NCI-H1092 treated with DMSO at 0.1 percent for 48 hours (cell line): ENCODE measurements at places on chromosomes 3 and 15.

DNA sequence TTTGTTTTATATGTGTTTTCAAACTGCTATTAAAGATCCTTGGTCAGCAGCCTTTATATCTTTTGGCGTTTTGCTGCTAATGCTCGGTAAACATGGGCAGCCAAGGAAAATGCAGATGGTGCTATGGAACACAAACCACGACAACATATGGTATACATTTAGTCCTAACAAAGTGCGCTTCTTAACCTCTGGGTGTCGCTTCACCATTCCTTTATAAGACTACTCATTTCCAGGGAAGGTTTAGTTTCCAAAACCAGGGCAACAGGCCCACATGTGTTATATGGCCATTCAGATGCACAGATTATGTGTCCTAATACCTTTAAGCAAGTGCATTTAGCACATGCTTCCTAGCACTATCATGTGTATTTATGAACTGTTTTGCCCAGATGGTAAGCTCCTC is 14.7 kb downstream of the SHOX2 start:
- DNase-seq = no peak

- DNase-seq = peak; percentile 83
These were observed 4.7 kb downstream of the LRRC15 start for GRCh38 chr3:194364652-194365434.

DNA sequence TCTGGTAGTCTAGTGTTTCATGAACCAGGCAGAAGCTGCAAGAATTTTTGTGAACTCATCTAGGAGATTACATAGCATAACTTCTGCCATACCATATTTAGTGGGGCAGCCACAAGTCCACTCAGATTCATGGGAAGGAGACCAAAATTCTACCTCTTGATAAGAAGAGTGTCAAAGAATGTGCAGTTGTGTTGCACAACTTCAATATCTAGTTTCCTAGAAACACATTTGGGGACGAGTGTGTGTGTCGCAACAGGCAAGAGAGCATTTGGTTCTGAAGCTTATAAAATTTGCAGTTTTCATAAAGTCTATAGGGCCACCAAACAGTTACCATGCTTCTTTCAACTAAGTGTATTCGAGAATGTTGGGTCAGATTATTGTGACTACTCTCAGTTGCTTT is 115.3 kb downstream of the KCNH8 start:
- no peak for DNase-seq

- DNase-seq = peak; percentile 13
These were observed 29.8 kb downstream of the LARS2 start for GRCh38 chr3:45417930-45418847.

- no peak for DNase-seq
These were observed 493.8 kb upstream of the NECTIN3 start for GRCh38 chr3:110577854-110578253.

- no peak for DNase-seq
These were observed 29.9 kb upstream of the LRTM1 start for GRCh38 chr3:54957711-54958110.

- no peak for DNase-seq
These were observed 95.8 kb upstream of the KLF13 start for GRCh38 chr15:31230630-31231485.

- no peak for DNase-seq
These were observed 57.6 kb downstream of the SGO1 start for GRCh38 chr3:20128358-20128757.

DNA sequence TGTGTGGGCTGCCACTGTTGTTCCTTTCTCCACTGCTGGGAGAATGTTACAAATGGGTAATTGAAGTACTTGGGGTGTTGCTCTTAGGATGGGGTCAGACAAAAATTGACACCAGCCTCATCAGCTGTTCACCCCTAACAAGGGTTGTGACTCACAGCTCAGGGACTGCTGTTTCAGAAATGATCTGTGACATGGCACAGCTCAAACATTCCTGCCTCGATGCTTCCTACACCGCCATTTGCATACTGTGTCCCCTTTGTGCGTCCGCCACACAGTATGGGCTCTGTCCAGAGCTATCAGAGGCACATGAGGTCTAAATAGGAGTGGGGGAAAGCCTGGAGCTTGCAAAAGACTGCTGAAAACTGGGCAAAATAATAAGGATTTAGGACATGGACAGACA is 43.9 kb downstream of the CCNL1 start:
- DNase-seq = no peak

DNA sequence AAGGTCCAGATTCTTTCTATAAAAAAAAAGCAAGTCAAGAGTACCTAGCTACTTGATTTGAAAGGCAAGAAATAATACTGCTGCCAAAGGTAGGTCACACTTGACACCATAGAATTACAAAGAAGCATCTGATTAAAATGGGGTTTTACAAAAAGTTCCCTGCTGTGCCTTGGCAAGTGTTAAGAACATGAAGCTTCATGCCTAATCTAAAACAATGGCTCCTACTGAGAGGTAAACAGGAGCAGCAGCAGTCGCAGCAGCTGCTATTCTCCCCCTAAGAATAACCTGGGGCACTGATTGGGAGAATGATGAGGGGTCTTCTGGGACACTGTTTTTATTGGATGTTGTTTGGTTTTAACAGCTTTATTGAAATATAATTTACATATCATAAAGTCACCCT is 14.1 kb downstream of the UBP1 start:
- peak; percentile 76 for DNase-seq

DNA sequence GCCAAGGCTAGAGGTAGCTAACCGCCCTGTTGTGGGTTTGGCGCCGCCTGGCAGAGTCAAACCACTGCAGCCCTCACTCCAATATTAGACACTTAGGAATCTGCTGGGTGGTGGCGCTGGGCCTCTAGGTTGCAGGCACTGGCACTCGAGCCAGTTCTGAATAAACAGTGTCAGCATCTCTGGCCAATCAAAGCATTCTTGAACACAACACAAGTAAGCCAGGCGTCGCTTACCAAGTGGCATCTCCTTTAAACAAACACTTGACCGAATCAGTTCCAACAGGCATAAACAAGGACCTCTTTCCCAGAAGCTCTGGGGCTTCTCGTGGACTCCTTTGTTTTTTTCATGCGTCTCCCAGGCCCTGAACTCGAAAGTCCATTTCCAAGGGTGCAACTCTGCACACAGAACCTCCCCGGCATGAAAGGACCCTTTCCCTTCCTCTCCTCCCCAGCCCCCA is 82.3 kb downstream of the LRIG1 start:
- peak; percentile 4 for DNase-seq

GRCh38 chr3:29026286-29026685 is 254.6 kb upstream of the RBMS3 start:
- no peak for DNase-seq

DNA sequence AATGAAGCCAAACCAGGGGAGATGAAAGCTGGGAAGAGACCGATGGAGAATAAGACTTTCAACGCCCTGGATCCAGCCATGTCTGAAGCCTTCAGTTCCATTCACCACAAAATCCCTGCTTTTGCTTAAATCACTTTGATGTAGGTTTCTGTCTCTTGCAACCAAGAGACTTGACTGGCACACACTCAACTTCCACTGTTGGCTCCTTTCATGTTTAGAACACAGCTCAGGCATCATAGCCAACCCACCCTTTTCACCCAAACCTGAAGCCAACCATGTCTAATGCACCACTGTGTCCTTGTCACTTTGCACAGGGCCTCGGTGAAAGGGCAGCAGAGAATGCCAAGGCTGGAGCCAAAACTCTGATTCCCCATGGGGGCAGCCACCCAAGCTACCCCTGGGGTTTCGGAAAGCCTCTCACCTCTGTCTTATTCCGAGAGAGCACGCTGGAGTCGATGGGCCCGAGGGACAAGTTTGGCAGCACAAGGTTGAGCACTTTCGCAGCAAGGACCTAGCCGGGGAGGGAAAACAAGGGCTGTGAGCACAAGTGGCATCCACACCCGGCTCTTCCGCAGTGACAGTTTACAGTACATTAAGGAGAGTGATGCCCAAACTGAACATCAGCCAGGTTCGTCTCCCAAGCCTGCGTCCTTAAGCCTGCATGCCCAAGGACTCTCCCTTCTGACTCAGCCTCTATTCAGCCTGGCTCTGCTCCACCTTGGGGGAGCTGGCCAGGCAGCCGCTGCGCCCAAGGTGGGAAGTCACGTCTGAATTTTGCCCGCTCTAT is 37.6 kb downstream of the ABTB1 start:
- peak; percentile 54 for DNase-seq

- DNase-seq = no peak
These were observed 18.2 kb upstream of the ACOX2 start for GRCh38 chr3:58555203-58555602.
